ENCODE measurements at places on chromosomes 3 and 15.

GRCh38 chr15:31309893-31310606, 16.6 kb upstream of the KLF13 start:
- DNase-seq, result no peak

DNA sequence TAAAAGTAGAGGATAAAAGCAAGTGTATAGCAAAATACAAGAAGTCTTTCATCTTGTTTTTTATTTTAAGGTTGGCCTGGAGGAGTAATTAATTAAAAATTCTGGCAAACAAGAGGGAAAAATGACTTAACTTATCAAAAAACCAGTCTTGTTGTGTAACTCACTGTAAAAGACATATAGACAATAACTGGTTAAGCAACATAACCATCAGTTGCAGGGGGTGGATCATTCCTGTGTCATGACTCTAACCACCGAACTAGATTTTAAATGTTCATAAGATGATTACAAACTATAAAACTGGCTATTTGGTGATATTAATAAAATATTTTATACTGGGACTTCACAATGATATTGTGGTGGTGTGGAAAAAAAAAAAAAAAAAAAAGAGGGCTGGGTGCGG, 130.6 kb downstream of the STAG1 start:
- no peak for DNase-seq

DNA sequence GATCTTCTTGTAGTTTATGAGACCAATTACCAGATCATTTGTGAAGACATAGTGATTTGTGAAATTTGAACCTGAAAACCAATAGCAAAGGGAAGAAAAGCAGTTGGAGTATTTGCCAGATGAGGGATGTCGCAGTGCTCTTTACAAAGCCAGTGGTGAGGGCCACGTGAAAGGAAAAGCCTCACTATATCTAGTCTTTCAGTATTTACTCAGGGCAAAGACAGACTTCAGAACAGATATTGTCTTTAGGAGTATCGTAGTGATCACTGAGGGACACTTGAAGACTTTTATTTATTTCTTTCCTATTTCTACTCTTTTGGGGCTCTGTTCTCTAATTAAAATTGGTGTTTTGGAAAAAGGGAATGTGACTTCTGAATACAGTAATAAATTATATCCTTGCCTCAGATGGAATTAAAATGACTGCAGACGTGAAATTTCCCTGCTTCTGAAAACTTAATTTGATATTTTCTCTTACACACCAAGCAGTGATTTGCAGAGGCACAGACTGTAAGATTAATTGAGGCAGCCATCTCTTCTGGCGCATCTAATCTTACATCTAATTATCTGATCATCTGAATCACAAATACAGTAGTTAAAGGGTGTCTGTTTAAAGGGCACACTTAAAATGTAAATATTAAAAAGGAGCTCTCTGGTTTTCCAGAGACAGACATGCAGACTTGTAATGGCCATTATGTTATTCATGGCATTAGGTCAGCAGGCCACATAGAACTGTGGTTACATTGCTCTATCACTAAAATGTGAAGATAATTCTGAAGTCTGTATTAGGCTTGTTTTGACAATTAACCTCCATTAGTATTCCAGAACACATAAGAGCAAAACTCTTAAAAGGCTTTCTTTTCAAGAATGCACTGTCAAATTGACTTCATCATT, 193.0 kb upstream of the GOLIM4 start:
- DNase-seq, result no peak

DNA sequence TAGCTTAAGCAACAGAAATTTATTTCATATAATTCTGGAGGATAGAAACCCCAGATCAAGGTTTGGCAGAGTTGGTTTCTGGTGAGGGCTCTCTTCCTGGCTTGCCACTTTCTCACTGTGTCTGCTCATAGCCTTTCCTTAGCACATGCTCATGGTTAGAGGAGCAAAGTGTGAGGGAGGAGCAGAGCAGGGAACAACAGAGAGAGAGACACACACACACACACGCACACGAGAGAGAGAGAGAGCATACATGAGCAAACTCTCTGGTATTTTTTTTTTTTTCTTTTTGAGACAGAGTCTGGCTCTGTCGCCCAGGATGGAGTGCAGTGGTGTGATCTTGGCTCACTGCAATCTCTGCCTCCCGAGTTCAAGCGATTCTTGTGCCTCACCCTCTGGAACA, 36.8 kb upstream of the ZDHHC23 start:
- DNase-seq, result no peak

DNA sequence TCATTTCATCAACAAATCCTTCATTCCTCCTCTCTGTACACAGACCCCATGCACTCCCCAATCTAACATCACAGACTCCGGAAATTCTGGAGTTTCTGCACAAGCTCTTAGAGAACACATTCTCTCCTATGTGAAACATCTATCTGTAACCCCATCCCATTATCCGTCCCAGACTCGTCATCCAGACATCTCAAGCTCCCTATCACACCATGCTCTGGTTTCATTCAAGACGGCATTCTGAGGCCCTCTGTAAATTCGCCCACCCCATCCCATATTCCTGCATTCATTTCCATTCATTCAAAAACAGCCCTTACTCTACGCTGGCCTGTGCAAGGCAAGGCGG, 575 bp downstream of the LEO1 start:
- no peak for DNase-seq

- no peak for DNase-seq
These were observed 27.1 kb upstream of the TPRG1 start for GRCh38 chr3:189144645-189145044.

- DNase-seq, result no peak
These were observed 226.9 kb downstream of the TPRG1 start for GRCh38 chr3:189398656-189399055.

DNA sequence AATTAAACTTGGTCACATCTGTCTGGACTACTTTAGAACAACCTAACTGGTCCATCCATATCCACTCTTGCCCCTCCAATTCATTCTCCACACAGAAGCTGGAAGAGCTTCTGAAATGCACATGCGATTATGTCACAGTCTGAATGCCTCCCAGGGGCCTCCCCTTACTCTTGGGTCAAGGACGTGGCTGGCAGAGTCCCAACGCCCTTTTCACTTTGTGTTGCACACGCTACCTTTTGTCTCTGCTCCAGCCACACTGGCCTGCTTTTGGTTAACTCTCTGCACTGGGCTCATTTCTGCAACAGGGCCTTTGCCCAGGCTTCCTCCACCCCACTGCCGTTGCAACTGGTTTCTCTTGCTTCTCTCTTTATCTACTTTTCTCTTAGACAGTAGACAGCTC, 245.2 kb downstream of the IL20RB start:
- no peak for DNase-seq

GRCh38 chr3:169999433-169999832, 32.8 kb downstream of the SEC62 start:
- no peak for DNase-seq

GRCh38 chr3:149541091-149541491, 66.6 kb downstream of the TM4SF4 start:
- DNase-seq, result no peak

DNA sequence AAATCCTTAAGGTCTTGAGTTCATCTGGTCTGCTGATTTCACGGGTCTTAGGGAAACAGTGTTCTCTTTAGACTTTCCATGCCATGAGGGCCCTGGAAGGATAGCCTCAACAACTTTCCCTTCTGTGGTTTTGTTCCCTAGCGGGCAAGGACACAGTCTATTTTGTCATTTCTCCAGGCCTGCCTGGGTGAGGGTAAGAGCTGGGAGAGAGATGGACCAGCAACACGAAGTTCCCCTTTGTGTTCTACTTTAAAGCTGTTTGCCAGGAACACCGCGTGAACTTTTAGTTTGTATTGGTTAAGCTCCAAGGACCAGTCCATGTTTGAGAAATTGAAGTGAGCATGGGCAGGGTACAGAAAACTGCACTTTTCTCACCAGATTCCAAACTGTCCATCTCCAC, 20.9 kb downstream of the ST3GAL6 start:
- no peak for DNase-seq

GRCh38 chr15:69114331-69114928, 46.0 kb upstream of the GLCE start:
- DNase-seq, result no peak

DNA sequence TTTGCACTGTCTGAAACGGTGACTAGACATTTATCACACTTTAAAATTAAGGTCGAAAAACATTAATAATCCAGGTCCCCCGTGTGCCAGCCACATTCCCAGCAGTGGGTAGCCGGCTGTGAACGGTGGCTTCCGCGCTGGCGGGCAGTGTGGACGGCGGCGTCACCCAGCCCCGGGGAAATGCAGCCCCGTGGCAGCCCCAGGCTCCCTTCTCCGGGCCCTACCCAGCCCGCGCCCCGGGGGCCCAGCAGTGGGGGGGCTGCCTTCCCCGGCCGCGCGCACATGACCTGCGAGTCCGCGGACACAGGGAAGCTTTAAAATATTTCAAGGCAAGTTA, 25.3 kb downstream of the GABRA5 start:
- DNase-seq, result no peak

GRCh38 chr3:119831941-119832371, 50.1 kb downstream of the NR1I2 start:
- no peak for DNase-seq

DNA sequence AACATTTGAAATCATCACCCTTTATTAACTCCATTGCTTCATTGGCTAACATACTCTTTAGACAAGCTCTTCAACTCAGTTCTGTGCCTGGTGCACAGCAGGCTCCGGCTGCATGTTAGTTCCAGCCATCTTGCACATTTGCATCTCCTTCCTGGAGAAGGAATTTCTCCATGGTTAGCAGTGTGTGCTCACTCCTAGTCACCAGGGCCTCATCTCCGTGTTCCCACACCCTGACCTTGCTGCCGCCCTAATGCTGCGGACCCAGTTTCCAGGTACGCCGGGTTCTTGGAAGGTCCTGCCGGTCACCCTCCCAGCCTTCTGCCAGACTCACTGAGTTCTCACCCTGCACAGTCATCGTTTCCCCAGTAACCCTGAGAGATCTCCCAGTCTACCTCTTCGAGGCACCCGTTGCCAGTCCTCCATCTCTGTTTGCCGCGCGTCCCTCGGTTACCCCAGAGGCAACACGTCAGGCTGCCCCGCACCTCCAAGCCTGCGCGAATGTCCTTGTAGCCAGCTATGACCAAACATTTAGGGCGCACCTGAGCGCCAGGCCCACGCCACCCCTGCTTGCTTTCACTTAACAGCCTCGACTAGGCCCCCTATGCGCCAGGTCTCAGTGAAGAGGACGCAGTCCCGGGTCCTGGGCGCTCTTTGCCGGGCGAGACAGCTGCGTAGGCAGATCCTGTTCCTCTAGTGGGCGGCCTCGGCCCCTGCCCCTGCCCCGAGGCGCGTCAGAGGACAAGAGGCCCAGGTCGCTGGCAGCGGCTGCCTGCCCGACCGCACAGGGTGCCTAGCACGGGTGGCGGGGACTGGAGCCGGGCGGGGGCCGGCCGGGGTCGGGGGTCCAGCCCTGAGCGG, 747 bp upstream of the ZNF592 start:
- peak; percentile 78 for DNase-seq

- DNase-seq, result no peak
These were observed 63.0 kb downstream of the ARHGAP31 start for GRCh38 chr3:119357190-119357589.

- DNase-seq, result no peak
These were observed 78.9 kb downstream of the CDIN1 start for GRCh38 chr15:36658312-36658711.

DNA sequence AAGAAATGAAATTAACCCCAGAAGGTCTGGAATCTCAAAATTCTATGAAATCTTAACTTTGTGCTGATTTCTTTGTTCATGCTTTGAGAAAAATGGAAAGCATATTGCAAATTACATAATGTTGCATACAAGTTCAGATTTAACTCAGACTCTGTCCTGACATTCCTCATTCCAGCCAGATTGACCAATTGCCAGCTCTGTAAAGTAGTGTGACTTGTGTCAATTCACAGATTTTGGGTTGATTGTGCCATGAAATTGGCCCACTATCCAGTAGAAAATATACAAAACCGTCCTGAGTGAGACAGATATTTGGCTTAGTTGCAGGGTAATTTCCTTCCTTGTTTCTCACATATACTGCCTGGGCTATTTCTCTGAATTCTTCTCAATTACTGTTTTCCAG, 1312.6 kb downstream of the ROBO1 start:
- no peak for DNase-seq

- DNase-seq, result no peak
These were observed 1.7 kb downstream of the HOMER2 start for GRCh38 chr15:82950746-82951370.

- DNase-seq, result no peak
These were observed 75.4 kb downstream of the HERC2 start for GRCh38 chr15:28246605-28247004.

GRCh38 chr3:31278532-31278931, 254.2 kb upstream of the STT3B start:
- DNase-seq, result no peak

All from pancreas (tissue), 10 donors.